ENCODE measurements at places on chromosomes 13 and 19.
A peak's percentile ranks its signal among the peaks of the same experiment; 100 is the strongest.

DNA sequence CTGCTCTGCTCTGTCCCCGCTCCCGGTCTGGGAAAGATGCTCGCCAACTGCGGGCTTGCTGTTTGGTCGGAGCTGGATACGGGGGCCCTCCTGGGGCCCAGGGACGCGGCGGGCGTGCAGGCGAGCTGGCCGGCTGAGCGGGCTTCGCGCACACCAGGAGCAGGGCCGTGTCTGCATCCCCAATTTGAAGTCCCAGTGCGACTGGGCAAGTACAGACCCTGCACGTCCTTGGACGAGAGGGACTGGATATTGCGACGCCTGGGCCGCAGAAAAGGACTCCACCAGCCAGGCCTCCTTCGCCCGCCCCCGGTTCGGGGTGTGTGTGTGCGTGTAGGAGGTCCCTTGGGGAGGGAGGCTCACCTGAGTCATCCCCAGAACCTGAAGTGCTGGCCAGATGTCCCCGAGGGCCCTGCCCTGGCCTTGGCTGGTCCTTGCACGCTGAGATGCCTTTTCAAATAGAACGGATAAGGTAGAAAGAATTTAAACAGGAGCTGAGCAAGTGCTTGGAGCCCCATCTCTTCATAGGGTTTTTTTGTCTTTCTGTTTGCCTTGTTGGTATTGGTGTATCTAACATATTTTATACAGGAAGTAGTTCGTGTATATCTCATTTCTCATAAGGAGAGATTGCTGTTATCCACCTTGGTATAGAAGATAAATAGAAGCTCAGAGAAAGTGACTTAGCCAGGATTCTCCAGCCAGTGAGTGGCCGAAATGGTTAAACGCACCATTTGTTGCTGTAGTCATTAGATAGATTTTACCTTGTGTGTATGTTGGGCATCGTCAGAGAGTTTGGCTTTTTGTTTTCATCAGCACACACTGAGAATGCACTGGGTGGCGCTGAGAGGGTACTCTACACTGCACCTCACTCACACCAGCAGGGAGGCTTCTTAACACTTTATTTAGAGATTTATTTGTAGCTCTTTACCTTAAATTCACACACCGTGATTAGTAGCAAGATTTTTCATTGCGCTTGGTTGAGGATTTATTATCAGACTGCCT lies 1.1 kb downstream of the NAXD start:
- no peak for DNase-seq

DNA sequence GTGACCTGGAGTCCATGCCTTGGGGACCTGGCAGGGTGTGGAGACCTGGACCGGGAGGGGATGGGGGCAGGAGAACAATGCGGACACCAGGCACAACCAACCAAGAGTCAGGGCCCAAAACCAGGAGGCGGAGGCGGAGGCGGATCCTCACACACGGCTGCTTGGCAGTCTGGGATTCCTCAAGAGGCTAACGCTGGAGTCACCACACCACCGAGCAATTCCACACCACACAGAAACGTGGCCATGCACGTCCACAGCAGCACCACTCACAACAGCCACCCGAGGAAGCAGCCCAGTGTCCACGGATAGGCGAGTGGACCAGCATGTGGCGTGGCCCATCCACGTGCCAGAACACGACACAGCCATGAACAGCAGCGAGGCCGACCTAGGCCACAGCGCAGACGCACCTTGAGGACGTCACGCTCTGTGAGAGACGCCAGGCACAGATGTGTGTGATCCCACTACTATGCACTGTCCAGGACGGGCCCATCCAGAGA lies 17.7 kb downstream of the SBNO2 start:
- no peak for DNase-seq

- no peak for DNase-seq
Observed at GRCh38 chr13:88656751-88657150, 985.6 kb downstream of the SLITRK5 start.

DNA sequence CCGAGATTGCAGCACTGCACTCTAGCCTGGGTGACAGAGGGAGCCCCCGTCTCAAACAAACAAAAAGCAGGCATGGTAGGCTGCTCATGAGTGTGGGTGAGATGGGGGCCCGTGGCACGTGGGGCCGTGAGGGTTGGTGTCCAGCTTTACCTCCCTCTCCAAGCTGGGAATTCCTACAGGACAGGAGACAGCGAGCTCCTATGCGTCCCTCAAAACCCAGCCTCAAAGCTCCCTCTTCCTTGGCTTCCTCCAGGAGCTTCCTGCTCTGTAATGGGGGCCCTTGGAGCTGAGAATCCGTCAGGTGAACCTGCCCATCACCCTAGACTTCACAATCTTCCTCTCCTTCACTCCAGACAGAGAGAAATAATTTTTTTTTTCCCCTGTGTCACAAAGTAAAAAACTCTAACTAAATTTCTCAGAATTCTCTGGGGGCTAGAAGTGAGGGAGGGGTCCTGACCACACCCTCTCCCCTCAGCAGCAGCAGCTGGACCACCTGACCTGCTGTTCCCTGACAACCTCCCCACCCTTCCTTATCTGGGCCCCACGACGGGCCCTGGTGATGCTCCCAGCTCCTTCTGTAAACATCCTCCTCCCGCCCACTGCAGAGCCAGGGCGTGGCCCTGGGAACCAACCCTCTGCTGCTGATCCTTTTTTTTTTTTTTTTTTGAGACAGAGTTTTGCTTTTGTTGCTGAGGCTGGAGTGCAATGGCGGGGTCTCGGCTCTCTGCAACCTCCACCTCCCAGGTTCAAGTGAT lies 22.1 kb upstream of the WDR18 start:
- DNase-seq, result no peak

- DNase-seq, result no peak
Observed at GRCh38 chr13:24896061-24896460, 132.1 kb downstream of the RNF17 start.

- DNase-seq, result no peak
Observed at GRCh38 chr19:7637374-7638256, 705 bp downstream of the STXBP2 start.

- DNase-seq, result no peak
Observed at GRCh38 chr19:7993560-7993959, 11.9 kb downstream of the ELAVL1 start.

- no peak for DNase-seq
Observed at GRCh38 chr19:28351761-28352160, 861.2 kb downstream of the UQCRFS1 start.

DNA sequence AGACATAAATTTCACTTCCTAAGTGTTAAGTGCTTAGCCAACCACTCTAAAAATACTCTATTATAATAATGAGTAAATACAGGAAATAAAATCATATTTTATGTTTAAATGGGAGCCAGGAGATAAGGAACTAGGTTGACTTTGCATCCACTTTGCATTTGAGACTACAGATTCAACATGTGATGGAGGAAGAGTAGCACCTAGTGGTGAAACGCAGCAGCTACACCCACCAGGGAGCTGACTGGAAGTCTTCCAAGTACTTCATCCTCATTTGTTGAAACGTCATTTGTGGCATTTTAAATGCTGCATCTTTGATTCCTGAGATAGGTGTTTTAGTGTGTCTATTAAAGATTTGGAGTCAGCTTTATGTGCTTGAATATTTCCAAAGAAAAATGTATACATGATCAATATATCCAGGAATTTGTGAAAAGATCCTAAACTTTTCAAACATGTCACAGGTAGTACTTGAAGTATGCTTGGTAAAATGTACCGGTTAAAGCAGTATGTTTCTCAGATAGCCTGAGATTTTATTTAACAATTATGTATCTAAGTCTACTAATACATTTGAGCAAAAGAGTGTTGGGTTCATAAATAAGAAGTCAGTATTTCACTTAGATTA lies 17.4 kb upstream of the KCTD12 start:
- DNase-seq, result peak; percentile 82

DNA sequence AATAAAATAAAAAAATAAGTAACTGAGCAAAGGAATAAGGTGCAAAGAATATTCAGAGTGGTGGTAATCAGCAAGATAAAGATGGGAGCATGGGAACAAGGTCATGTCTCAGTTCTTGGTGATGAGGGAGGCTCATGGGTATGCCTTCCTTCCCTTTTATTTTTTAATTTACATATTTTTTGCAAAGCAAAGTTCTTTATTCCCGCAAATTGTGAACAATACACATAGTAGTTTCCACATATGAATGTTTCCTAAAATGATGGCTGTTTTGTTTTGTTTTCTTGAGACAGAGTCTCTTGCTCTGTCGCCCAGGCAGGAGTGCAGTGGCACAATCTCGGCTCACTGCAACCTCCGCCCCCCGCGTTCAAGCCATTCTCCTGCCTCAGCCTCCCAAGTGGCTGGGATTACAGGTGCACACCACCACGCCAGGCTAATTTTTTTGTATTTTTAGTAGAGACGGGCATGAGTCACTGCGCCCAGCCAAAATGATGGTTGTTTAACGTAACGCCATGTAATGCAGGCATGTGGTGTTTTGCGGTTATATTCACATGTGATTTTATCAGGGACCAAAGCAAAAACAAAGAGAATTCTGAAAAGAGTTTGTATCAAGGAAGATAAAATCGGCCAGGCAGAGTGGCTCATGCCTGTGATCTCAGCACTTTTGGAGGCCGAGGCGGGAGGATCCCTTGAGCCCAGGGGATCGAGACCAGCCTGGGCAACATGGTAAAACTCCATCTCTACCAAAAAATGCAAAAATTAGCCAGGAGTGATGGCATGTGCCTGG lies 4.5 kb upstream of the ADGRE2 start:
- no peak for DNase-seq

GRCh38 chr13:33251131-33251661 lies 34.4 kb downstream of the STARD13 start:
- DNase-seq, result peak; percentile 69

DNA sequence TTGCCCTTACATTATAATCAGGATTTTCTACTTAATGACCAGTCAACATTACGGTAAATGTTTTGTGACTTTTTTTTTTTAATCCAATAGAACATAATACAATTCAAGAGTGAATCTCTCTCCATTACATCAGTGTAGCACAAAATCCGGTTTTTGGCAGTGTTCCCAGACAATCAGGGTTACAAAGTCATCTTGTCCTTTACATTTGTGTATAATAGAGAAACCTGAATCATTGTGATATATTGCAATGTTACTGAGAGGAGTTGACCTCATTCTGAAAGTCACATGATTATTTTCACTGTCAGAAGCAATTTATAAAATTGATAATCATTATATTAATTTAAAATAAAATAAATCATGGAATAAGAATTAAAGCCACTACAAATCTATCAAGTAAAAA lies 1346.0 kb upstream of the SPRY2 start:
- peak; percentile 30 for DNase-seq

DNA sequence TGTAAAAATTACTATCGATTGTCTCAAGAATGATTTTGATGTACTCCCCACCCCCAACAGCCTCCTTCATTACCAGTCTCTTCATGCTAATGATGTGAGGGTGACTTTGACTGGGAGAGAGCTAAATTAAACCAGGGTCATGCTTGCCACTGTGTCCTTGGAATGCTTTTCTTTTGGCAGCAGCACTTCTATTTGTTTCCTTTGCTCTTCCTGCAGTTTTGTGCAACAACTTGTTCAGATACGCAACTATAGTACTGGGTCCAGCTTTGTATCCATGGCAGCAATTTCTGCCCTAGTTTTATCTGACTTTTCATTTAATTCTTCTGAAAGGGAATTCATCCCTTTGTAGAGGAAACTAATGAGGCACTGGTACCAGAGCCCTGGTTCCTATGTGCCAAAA lies 2792.1 kb downstream of the PCDH9 start:
- DNase-seq, result peak; percentile 49

DNA sequence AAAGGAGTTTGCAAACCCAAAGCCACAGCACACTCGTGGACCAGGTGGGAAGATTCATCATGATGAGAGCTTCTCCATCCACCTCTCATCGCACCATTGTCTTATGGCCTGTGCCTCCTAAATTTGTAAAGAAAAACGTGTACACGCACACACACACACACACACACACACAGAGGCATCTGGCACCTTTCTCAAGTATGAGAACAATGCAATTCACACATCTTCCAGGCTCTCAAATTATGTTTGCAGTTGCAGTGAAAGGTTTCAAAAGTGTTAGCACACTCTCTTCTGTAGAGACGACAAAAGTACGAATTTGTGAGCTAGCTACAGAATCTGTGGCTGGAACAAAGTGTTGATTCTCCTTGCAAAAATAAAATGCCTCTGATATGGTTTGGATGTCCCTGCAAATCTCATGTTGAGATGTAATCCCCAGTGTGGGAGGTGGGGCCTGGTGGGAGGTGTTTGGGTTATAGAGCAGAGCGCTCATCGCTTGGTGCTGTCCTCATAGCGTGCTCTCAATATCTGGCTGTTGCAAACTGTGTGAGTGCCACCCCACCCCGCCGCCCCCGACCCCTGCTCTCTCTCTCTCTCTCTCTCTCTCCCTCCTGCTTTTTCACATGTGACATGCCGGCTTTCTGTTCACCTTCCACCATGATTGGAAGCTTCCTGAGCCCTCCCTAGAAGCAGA lies 21.8 kb upstream of the RAB20 start:
- DNase-seq, result no peak

- DNase-seq, result peak; percentile 47
Observed at GRCh38 chr13:52195401-52195837, 36.0 kb upstream of the NEK3 start.

Measured in pons (tissue), 1 donor.